MCF 10A (cell line): ENCODE measurements at places on chromosomes 5 and 9.

GRCh38 chr5:106408141-106408540, 1262.6 kb downstream of the EFNA5 start:
- DNase-seq: no peak

DNA sequence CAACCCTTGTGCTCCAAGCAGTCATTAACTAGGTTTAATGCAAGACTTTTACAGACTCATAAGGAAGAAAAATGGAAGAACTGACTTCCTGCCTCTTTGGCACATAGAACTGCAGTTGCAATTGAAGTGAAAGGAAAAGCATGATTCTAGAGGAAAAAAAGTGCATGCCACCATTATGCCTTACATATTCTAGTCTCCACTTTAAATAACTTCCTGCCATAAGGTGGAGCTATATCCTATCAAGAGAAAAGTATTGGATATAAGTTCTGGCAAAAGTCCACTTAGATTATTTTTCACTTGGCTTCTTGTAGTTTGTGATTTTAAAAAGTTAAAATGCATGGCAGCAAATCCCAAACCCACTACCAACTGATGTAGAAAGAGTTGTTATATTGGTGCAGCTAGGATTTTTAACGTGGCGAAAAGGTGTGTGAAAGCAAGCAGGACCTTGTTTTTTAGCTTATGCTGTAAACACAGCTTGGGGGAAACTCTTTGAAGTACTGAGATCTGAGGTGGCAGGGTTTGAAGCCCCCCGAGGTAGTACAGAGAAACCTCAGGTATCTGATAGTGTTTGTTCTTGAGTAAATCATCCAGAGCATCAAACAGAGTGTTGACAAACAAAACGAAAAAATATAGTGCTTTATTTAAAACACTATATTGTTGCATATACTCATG, 117.9 kb downstream of the ANXA1 start:
- DNase-seq: peak; percentile 44

- DNase-seq: peak; percentile 84
Measured at GRCh38 chr5:38420691-38421390, 135.6 kb downstream of the LIFR start.

GRCh38 chr5:135323701-135324132, 75.3 kb downstream of the MACROH2A1 start:
- DNase-seq: no peak

- DNase-seq: no peak
Measured at GRCh38 chr9:13575558-13575957, 296.1 kb upstream of the MPDZ start.

DNA sequence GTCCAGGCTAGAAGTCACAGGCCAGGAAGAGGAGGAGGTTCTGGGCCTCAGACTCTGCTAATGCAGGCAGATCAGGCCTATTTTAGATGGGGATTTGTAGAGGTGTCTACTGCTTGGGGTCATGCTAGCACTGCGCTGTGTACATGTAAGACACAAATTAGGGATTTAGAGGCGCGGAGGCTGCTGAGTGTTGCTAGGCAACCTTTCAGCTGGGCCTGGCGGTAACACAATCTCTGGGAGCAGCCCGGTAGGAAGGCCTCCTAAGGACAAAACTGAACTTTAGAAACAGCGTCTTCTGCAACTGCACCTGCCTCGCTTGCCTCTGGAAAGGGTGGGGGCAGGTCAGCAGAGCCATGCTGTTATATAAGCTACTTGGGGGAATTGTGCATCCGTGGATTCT, 147.9 kb downstream of the MACROH2A1 start:
- no peak for DNase-seq

GRCh38 chr5:163432544-163432943, 4.9 kb upstream of the CCNG1 start:
- no peak for DNase-seq

DNA sequence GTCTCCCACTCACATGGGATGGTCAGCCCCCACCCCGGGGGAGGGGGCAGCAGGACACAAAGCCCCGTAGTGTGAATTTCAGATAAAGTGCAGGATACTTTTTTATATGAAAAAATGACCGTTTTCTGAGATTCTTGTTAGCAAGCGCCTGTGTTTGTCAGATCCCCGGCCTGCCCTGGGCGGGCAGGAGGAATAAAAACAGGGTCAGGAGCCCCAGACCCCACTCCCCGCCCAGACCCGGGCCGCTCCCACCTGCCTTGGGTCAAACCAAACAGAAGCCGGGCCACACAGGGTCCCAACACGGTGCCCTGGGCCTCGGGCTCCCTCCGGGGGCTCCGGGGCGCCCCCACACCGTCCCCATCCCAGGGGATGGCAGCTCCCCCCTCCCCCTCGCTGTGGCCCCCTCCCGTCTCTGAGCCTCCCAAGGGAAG, 13.5 kb upstream of the NRARP start:
- no peak for DNase-seq

DNA sequence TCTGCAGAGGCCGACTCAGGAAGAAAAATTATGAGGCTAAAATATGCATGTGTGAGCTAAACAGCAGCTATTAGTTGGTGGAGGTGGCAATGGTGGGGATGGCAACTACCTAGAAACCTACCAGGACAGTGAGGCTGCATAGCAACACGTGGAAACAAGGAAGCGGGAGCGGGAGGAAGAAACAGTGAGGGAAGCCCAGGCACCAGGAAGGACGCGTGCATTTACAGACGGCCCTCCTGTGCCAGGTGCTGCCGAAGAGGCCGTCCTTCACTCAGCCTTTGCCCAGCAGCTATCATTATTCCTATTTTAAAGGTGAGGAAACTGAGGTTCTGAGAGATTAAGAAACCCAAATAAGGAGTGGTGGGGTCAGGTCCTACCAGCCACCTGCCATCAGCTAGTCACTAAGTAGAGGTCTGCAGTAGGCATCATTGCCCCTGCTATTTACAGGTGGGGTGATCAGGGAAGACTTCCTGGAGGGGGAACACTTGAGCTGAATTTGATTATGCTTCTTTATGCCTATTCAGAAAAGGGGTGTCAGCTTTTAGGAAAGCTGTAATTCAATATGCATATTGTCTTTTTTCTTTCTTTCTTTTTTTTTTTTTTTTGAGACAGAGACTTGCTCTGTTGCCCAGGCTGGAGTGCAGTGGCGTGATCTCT, 125.3 kb downstream of the CRB2 start:
- no peak for DNase-seq

DNA sequence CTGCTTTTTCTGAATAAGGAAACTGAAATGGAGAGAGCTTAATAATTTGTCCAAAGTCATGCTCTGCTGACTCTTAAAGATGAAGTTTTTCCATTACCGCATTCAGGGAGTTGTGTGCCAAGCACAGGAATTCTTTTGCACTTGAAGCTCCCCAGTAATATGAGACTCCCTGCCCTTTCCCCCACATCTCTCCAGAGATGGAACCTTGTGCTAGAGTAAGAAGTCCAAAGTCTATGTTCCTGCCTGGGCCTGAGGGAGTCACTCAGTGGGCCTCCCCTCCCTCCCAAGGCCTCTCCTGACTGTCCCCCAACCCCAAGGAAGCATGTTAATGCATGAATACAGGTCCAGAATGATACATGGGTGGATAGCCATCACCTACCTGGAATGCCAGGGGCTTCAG, 173.3 kb upstream of the SEMA6A start:
- no peak for DNase-seq
